ENCODE measurements at places on chromosomes 2 and 18.

DNA sequence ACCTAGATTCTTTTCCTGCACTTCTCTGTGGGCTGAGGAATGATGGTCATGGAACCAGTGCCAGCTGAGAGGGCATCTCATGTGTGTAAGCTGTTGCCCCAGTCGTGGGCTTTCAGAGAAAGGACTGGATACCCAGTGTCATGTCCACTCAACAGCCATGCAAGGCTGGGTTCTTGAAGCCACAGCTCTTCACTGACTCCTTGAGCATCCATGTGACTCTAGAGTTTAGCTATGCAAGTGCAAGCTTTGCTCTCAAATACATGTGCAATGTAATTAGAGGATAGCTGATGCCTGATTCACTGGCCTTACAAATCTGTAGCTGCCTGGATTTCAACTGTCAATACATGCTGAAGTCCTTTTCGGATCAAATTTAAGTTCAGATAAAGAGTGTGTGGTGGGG lies 46.8 kb upstream of the EML6 start:
- DNase-seq, result no peak
- H3K27me3 ChIP-seq, result peaks cover 17% of the 10 kb centered on the region
- no peak overlapping the region for H3K27ac ChIP-seq

DNA sequence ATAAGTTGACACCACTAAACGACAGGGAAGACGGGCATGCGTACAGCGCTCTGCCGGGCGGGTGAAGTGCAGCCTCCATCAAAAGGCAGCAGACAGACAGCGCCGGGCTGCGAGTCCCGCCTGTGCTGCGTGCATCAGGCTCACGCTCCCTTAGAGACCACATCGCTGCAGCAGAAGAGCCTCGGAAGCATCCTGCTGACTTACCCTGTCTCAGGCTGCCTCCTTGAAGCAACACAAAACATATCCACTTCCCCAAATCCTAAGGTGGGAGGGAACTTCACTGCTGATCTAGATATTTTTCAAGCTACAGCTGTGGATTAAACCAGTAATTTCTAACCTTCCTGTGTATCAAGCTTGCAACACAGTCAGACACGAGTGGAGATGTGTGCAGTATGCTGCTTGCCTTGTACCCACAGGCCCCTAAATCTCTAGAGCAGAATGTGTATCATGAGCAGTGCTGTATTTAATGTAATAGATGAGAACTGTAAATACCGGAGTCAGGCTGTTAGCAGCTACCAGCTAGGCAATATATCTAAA lies 6.4 kb downstream of the MYT1L start:
- no peaks in the 10 kb centered on the region for H3K27me3 ChIP-seq
- no peak overlapping the region for H3K27ac ChIP-seq
- no peaks in the 10 kb centered on the region for H3K4me1 ChIP-seq

GRCh38 chr18:69128566-69128965 lies 272.1 kb upstream of the DOK6 start:
- no peaks in the 10 kb centered on the region for H3K36me3 ChIP-seq
- no peak overlapping the region for H3K27ac ChIP-seq
- no peaks in the 10 kb centered on the region for H3K27me3 ChIP-seq
- no peak for DNase-seq
- no peaks in the 10 kb centered on the region for H3K4me1 ChIP-seq

- H3K4me1 ChIP-seq, result no peaks in the 10 kb centered on the region
- H3K27ac ChIP-seq, result no peak overlapping the region
- H3K36me3 ChIP-seq, result no peaks in the 10 kb centered on the region
- DNase-seq, result peak; percentile 28
- H3K27me3 ChIP-seq, result peaks cover 19% of the 10 kb centered on the region
Observed at GRCh38 chr2:54429811-54430551, 26.1 kb upstream of the SPTBN1 start.

GRCh38 chr2:8281950-8282857 lies 399.7 kb upstream of the ID2 start:
- H3K4me1 ChIP-seq, result no peaks in the 10 kb centered on the region
- DNase-seq, result no peak
- H3K4me3 ChIP-seq, result no peak overlapping the region
- H3K27me3 ChIP-seq, result peaks cover 48% of the 10 kb centered on the region

GRCh38 chr2:218570850-218571249 lies 2.2 kb downstream of the CNOT9 start:
- peak overlapping the region; percentile 77 for H3K4me3 ChIP-seq
- DNase-seq, result no peak
- no peaks in the 10 kb centered on the region for H3K27me3 ChIP-seq
- 0 out of 3 replicates have a peak overlapping the region, but pooled peaks have one; percentile 21 for H3K27ac ChIP-seq

DNA sequence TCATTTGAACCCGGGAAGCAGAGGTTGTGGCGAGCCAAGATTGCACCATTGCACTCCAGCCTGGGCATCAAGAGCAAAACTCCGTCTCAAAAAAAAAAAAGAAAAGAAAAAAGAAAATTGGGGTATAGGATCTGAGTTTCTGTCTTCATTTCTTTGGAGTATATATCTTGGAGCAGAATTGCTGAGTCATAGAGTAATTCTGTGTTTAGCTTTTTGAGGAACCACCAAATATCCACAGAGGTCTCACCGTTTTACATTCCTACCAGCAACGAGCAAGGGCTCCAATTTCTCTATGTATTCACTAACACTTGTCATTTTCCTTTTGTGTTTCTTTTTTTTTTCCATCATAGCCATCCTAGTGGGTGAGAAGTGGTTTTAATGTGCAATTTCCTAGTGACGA lies 87.6 kb upstream of the TEX51 start:
- H3K4me1 ChIP-seq, result no peaks in the 10 kb centered on the region
- H3K36me3 ChIP-seq, result no peaks in the 10 kb centered on the region
- no peak overlapping the region for H3K27ac ChIP-seq
- H3K4me3 ChIP-seq, result no peak overlapping the region

DNA sequence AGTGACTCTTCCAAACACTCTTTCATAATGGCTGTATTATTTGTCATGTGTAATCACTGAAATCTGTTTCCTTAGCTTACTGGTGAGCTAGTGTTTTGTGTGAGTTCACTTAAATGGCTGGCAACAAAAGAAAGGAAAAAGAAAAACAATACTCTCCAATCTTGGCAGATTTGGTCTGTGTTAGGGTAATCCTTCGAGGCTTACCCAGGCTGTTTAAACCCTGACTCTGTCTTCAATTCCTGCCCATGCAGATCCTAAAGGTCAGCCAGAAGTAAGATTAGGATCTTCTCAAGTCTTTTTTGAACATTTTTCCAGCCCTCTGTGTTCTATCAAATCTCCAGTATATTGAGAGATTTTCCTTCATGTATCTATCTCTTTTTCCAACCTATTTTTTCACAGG lies 85.3 kb downstream of the CCDC178 start:
- no peaks in the 10 kb centered on the region for H3K36me3 ChIP-seq
- H3K4me1 ChIP-seq, result no peaks in the 10 kb centered on the region
- no peak overlapping the region for H3K4me3 ChIP-seq
- no peaks in the 10 kb centered on the region for H3K27me3 ChIP-seq
- H3K27ac ChIP-seq, result no peak overlapping the region

DNA sequence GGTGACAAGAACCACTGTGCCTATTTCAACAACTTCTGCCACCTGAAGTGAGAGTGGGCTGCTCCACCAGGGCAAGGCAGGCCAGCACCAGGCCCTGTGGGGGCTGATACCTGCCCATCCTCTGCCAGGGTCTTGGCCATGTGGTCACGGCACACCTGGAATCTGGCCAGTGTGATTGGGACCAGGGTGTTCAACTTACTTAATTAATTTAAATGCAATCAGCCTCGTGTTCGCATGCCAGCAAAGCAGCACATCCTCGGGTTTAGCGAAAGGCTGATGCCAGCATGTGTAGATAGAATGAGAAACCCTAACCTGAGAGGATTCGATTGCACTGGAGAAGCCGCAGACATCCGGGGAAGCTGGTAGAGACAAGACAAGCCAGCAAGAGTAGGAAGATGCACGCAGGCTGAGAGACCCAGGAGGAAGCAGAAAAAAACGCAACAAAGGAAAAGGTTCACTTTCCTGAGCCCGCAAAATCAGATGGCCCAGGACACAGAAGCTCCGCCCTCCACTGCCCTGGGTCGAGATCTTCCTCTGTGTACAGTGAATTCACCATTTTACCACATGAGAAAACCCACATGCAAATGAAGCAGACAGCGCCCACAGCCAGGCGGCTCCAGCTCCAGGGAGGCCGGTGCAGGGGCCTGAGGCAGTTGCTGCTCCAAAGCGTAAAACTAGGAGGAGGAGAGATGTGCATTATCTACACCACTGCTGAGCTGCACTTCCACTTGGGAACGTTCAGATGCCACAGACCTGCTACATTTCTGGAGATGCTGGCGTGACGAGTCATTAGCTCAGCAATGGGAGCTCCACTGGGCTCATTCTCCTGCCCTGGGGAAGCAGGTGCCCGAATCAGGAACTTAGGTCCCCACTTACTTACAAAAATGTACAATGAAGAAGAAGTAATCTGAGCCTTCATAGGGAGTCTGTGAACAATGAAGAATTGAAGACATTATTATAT lies 92.1 kb downstream of the TMEM18 start:
- H3K27ac ChIP-seq, result no peak overlapping the region
- no peak overlapping the region for H3K4me3 ChIP-seq
- H3K27me3 ChIP-seq, result peaks cover 33% of the 10 kb centered on the region

DNA sequence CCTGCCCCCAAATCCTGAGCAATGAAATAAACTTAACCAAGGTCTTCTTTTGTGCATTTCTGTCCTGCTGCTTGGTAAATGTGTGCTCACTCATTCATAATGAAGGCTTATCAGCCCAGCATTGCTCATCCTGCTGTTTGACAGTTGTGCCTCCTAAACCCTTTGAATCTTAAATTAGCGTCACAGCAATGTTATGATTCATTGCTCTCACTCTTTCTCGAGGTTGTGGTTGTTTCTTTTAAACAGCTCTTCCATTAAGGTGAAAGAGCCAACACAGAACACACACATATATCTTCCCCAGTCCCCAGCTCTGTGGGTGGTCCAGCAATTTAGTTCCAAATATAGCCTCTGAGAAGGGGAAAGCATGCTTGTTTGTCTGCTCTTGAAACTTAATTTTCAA lies 84.0 kb downstream of the EVA1A start:
- no peaks in the 10 kb centered on the region for H3K4me1 ChIP-seq
- no peaks in the 10 kb centered on the region for H3K27me3 ChIP-seq
- no peak overlapping the region for H3K27ac ChIP-seq
- H3K36me3 ChIP-seq, result no peaks in the 10 kb centered on the region
- no peak for DNase-seq
- H3K4me3 ChIP-seq, result no peak overlapping the region

DNA sequence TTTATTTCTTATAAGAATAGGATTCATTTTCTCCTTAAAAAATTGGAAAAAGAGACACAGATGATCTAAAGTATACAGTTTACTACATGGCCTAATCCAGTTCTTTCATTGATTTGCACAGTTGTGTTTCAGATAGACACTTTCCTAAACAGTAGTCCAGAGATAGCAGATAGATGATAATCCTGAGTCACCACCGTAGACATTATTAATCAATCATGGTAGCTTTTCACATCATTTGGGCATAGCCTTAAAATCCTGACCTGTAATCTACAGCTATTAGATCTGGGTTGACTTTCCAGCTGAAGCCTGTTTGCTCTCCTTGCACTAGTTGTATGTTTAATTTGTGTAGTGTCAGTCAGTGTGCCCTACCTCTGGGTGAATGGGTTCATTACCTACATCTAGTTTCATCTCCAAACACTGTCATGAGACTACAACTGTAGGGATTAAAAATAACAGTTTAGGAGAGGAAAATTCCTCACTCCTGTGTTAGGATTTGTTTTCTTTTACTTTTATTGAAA lies 14.1 kb downstream of the C18orf63 start:
- no peaks in the 10 kb centered on the region for H3K36me3 ChIP-seq
- H3K4me3 ChIP-seq, result no peak overlapping the region
- DNase-seq, result no peak
- H3K27ac ChIP-seq, result no peak overlapping the region
- H3K4me1 ChIP-seq, result no peaks in the 10 kb centered on the region
- no peaks in the 10 kb centered on the region for H3K27me3 ChIP-seq

DNA sequence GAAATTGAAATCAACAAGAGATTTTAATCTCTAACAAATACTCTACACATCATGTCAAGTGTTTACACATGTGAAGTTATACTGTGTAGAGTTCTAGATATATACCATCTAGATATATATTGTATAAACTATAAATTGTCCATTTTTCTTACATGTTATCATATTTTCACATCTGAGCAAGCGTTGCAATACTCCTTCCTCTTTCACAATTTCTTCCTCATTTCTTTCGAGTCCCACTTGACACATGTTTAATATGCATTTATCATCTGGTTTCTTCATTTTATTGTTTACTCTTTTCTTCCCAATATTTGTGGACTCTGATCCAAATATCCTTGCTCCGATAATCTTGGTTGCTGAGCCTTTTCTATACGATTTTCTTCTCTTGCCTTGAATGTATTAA lies 50.2 kb downstream of the UNC80 start:
- no peak for DNase-seq
- H3K4me1 ChIP-seq, result no peaks in the 10 kb centered on the region
- H3K27me3 ChIP-seq, result no peaks in the 10 kb centered on the region
- H3K36me3 ChIP-seq, result no peaks in the 10 kb centered on the region

- no peaks in the 10 kb centered on the region for H3K27me3 ChIP-seq
- DNase-seq, result no peak
- no peaks in the 10 kb centered on the region for H3K36me3 ChIP-seq
Observed at GRCh38 chr2:122795763-122796162, 1040.3 kb downstream of the TSN start.

- H3K36me3 ChIP-seq, result no peaks in the 10 kb centered on the region
- H3K27ac ChIP-seq, result no peak overlapping the region
- H3K27me3 ChIP-seq, result no peaks in the 10 kb centered on the region
- H3K4me3 ChIP-seq, result no peak overlapping the region
- no peak for DNase-seq
- H3K4me1 ChIP-seq, result no peaks in the 10 kb centered on the region
Observed at GRCh38 chr2:12554224-12555011, 162.3 kb upstream of the TRIB2 start.

- peak overlapping the region; percentile 47 for H3K27ac ChIP-seq
- no peaks in the 10 kb centered on the region for H3K27me3 ChIP-seq
- no peak for DNase-seq
- no peak overlapping the region for H3K4me3 ChIP-seq
- peaks cover 21% of the 10 kb centered on the region for H3K4me1 ChIP-seq
Observed at GRCh38 chr2:178275600-178275999, 81.3 kb downstream of the OSBPL6 start.

DNA sequence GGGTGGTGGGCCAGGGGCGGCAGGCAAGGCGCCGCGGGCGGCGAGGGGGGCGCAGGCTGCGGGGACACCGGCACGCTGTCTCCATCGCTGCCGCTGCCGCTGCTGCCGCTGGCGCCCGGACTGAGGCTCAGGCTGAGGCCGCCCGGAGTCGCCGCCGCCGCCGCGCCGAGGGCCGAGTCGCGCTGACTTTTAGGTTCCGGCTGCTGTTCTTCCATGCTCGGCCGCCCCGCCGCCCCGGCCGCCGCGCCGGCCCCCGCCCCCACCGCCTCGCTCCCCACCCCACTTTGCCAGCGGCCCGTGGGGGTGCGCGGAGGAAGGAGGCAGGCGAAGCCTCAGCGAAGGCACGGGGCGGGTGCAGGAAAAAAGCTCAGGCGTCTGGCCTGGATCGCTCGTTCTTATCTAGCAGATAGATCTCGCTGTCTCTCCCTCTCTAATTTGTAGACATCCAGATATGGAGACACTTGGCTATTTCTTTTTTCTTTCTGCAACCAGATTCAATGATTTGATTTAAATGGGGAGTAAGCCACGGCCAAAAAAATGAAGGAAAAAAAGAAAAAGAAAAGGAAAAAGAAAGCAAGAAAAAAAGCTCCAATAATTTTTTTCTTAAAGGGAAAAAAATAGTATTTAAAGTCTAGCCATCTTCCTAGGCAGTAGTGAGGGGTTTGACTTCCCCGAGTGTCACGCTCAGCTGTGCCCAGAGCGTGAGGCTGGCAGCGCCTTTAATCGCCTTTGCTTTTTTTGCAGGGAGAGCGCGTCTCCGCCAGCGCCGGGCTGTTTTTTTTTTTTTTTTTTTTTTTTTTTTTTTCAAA lies at the start of gene EN1:
Gene EN1, minus strand, starts transcription at position 696 of the 809 bp plus-strand sequence. Its CDS starts 481 bp downstream, at position 215.
- peaks cover 17% of the 10 kb centered on the region for H3K27me3 ChIP-seq
- H3K27ac ChIP-seq, result no peak within 1 kb of the TSS
- H3K4me3 ChIP-seq, result peak within 1 kb of the TSS; percentile 38
- no peaks in the 10 kb centered on the region for H3K36me3 ChIP-seq
- H3K4me1 ChIP-seq, result peaks cover 6% of the 10 kb centered on the region

All from K562 (cell line).